ENCODE measurements at places on chromosomes 2 and 18.

GRCh38 chr2:191664823-191665677, 12.9 kb upstream of the NABP1 start:
- DNase-seq = no peak

DNA sequence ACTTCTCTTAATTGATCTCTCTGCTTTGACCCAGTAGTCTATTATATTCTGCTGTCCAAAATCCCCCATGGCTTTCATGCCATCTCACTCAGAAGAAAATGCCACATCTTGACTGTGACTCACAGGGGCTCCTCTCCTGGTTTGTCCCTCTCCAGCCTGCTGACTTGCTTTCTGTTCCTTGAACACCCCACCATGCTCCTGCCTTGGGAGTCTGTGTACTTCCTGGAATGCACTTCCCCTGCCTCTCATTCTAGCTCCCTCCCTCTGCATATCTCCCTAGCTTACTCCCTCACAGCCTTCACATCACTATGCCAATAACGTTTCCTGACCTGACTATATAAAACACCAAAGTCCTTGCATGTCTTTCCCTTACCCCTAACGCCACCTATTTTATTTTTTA, 167.2 kb downstream of the TRIB2 start:
- no peak for DNase-seq

- DNase-seq = no peak
These were observed 37.0 kb downstream of the STK39 start for GRCh38 chr2:168210216-168210894.

- DNase-seq = no peak
These were observed 5.5 kb upstream of the SFT2D3 start for GRCh38 chr2:127695491-127696472.

GRCh38 chr18:52287151-52287550, 52.8 kb upstream of the DCC start:
- DNase-seq = no peak

DNA sequence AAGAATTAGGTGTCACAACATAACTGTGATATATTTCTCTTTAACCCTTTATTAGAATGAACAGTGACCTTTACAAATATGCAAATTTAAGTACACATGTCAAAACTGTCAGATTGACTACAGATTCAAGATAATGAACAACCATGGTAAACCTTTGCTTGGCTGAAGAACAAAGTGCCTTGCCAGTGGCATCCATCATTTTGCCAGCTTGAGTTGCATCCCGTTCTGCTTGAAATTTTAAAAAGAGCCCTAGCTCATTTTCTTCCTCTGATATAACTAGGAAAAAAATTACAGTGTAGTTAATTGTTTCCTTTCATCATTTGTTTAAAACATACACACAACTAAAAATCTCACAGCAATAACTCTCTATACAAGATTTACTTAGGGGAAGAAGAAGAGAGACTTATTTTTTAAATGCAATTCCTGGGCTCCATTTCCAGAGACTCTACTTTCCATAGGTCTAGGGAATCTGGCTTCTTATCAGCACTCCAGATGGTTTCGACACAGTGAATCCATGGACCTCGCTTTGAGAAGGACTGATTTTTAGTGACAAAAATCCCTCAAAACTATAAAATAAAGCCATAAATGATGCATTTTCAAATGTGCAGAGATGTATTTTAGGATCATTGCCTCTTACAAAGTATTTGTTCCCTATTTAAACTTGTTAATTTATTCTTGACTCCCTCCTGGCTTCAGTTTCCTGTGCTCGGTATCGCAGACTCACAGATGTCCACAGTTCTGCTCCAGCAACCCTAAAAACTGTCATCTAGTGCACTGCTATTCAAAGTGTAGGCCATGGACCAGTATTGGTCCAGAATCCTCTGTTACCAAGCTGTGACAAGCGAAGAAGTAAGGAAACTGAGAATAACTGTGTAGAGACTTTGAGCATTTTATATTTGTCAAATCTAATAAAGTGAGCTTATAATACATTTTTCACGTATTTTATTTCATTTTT, 50.1 kb downstream of the ICA1L start:
- DNase-seq = no peak

GRCh38 chr2:240551811-240552210, 6.0 kb downstream of the ANKMY1 start:
- DNase-seq = no peak

DNA sequence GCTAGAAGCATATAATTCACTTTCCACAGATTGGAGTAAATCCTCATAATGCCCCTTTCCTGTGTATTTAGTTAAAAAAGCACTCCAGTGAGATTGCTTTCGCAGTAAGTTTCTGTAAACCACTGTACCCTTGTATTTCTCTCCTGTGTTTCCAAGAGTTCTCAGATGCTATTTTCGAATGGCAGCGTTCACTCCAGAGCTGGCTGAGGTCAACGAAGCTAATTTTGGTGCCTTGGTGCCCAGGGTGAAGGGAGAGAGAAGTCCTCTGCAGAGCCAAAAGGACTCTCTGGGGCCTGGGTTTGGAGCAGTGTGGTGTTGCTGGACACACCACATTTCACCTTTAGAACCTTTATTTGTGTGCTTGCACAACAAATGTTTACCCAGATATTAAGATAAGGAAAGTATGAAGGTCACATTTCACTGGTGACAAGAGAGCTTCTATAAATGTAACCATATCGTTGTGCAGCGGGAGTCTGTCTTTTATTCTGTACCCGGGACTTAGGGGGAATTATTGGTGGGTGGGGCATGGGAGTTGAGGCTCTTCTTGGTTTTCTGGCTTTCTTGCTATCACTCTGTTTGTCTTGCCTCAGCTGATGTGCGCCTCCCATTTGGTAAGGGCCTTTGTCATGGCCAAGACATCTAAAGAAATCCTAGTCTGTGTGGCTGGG, 9.9 kb downstream of the EPAS1 start:
- no peak for DNase-seq
